NCI-H187 (cell line): ENCODE measurements at places on chromosomes 5 and 9.

DNA sequence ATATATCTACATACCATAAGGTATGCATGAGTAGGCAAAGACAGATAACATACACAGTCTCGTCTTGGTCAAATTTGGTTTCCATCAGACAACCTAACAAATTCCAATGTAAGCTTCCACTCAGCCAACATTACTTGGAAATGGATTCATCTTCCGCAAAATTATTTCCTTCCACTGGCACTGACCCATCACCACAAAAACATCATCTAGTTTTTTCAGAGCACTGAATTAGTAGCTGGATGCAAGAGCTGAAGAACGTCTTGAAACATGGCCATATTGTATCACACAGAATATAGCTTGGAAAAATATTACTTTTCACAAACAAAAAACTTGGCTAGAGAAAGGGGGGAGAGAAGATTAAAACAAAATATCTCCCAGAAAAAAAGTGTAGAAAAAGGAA, 73.5 kb downstream of the EFNA5 start:
- no peak for DNase-seq

GRCh38 chr5:98243972-98244371, 529.5 kb upstream of the RGMB start:
- no peak for DNase-seq

GRCh38 chr9:2341126-2341525, 280.5 kb upstream of the VLDLR start:
- DNase-seq, result no peak

DNA sequence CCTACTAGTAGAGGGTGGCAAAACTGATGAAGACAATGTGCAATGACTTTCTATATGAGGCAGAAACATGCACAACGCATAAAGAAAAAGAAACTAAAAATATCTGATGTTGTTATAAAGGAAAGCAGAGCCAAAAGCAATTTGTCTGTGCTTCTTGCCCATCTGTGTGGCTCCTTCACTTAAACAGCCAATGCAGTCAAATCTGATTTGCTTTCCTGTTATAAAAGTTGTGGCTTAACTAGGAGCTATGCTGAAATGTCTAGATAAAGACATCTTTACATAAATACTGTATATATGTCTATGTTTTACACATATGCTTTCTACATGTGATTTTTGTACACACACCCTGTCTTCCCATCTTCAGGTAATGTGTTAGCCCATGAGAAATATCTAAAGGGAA, 508.2 kb downstream of the CETN3 start:
- no peak for DNase-seq

DNA sequence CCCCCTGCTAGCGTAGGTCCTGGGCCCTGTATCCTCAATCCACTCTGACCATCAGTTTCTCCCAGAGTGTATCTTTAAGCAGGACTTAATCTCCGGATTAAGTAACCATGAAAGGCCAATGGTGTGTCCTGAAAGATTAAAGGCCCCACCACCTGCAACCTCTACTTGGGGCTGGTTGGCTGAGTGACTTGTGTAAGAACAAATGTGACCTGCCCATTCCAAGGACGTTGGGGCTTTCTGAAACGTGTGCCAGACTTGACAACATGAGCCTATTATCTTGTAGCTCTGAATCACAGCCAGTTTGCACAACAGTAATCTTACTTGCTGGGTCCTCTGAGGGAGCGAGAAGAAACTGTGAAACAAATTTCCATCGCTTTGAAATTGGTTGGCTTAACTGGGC, 3.1 kb upstream of the PRELID2 start:
- no peak for DNase-seq

GRCh38 chr5:55989860-55990259, 4.9 kb downstream of the IL6ST start:
- no peak for DNase-seq

DNA sequence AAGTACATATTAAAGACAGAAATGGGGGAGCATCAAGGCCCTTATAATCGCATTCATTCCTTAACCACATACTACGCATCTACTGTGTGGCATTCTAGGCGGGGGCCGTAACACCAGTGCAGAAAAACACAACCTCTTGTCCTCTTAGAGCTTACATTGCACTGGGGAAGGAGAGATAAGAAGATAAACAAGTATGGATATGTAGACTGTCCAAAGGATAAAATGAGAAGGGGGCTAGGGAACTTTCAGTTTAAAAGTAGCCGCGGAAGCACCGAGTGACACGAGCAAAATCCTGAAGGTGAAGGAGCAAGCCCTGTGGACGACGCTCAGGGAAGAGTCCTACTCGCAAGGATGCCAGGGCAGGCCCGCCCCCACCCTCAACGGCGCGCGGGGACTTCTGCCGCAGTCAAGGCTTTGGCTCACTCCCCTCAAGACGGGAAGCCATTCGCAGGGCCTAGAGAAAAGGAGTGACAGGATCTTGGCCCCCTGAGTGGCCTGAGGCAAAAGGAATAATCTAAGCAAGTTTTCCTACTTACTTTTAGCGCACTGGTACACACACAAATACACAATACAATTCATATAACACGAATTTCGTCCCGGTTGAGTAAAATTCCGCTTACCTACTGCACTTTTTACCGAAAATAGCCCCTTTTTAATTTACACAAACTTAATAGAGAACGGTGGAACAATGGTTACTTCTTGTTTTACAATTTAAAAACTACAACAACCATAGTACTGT, 1.3 kb upstream of the NIPBL start:
- DNase-seq, result peak; percentile 27
